ENCODE measurements at places on chromosomes 7 and 10.

GRCh38 chr10:45006276-45007030, 5.7 kb downstream of the ZNF22 start:
- no peak for DNase-seq

GRCh38 chr10:112580267-112580666, 133.3 kb downstream of the VTI1A start:
- DNase-seq, result no peak

- DNase-seq, result no peak
Measured at GRCh38 chr7:37065779-37066271, 341.5 kb upstream of the AOAH start.

- DNase-seq, result no peak
Measured at GRCh38 chr10:33557313-33557712, 222.8 kb upstream of the NRP1 start.

DNA sequence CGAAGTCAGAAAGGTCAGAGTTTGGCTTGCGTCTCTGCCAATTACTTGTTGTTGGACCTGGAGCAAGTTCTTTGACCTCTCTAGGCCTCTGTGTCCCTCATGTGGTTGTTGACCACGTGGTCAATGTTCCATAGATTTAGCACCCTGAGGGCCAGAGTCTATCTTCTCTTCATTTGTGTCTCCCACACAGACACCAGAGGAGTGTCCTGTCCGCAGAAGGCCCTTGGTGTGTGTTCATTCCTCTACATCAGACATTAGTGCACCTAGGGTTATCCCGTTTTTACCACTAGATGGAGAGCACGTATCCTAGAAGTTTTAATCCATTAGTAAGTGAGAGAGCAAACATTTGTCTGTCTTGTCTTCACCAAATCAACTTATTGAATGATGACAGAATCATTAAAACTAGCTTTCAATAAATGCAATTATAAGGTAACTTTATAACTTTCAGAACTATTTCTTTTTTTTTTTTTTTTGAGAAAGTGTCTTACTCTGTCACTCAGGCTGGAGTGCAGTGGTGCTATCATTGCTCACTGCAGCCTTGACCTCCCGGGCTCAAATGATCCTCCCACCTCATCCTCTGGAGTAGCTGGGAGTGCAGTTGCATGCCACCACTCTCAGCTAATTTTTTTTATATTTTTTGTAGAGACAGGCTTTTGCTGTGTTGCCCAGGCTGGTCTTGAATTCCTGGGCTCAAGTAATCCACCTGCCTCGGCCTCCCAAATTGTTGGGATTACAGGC, 122.5 kb upstream of the ANKRD1 start:
- peak; percentile 53 for DNase-seq

DNA sequence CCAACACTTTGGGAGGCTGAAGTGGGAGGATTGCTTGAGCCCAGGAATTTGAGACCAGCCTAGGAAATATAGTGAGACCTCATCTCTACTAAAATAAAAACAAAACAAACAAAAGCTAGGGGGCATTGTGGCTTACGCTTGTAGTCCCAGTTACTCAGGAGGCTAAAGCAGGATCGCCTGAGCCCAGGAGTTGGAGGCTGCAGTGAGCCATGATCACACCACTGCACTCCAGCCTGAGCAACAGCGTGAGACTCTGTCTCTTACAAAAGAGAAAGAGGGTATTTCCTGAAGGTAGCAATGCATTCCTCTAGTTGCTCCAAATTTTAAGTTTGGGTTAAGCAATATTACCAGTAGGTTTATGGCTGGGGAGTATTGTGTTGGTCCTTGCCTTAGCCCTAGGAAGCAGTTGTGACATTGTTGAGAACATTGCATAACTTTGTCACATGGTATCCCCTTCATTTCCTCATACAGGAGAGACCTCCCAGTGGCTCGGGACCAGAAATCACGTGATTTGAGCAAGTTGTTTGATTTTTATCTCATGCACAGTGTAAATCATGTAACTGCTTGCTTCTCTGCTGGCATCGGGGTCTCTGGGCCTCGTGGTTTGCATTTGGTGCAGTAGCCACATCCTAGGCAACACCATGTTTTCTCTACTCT, 23.3 kb upstream of the SMARCD3 start:
- DNase-seq, result peak; percentile 67

DNA sequence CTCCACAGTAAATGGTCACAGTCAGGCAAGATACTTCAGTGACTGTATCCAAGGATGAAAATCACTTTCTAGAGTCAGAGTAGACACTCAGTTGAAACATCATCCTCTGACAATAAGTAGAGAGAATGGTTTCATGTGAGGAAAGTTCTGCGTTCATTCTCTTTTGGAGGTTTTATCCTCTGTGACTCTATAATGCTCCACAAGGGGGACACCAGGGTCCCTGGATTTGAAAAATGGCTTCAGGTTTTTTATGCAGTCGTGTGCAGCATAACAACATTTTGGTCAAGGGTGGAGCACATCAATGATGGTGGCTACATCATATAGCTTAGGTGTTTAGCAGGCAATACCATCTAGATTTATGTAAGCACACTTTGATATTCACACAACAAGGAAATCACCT, 40.4 kb downstream of the TMEM168 start:
- DNase-seq, result no peak

DNA sequence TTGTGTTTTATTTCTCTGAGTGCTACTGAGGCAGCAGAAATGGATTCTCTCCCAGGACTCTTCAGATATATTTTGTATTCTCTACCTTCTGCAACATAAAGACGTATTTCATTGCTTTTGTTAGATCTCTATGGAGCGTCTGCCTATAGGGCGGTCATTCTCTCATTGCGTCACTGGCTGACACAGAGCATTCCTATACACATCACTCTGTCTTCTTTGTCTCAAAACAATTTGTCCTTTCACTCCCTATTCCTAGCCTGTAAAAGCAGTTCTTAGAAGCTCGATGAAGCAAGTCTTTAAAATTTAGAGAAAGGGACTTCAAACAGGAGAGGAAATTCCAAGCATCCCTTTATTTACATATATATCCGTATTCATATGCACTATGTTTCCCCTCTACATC, 120.6 kb downstream of the CPED1 start:
- DNase-seq, result no peak

DNA sequence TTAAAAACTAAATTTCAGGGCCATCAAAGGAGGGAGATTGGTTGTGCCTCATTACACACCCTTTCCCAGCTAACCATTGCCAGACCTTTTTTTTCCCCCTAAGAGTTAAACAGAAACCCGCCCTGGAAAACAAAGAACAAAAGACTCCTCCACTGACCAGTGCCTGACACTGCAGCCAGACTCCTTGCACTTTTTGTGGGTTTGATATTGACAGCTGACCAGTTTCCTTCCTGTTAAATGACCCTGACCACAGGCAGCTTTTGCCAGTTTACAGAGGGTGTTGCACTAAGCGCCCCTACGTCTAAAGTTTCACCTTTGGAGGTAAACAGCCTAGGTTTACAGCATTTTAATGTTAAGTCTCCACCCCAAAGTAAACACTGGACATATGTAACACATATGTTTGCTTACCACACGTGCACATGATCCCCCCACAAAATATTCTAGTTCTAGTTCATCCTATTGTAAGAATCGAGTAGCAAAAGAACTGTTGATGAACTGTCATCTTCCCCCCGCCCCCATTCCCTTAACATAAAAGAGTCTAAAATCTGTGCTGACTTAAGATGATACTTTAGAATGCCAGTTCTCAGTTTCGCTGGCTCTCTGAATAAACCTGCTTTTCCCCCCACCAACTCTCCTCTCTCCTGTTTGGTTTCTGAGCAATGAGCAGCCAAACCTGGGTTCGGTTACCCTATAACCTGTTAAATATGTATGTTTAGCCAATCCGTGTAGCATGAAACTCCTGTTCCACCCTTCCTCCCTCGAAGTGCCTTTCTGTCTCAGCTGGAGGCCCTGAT, 38.0 kb downstream of the FOXI2 start:
- no peak for DNase-seq

- DNase-seq, result no peak
Measured at GRCh38 chr7:150003304-150003810, 129.6 kb downstream of the ATP6V0E2 start.

DNA sequence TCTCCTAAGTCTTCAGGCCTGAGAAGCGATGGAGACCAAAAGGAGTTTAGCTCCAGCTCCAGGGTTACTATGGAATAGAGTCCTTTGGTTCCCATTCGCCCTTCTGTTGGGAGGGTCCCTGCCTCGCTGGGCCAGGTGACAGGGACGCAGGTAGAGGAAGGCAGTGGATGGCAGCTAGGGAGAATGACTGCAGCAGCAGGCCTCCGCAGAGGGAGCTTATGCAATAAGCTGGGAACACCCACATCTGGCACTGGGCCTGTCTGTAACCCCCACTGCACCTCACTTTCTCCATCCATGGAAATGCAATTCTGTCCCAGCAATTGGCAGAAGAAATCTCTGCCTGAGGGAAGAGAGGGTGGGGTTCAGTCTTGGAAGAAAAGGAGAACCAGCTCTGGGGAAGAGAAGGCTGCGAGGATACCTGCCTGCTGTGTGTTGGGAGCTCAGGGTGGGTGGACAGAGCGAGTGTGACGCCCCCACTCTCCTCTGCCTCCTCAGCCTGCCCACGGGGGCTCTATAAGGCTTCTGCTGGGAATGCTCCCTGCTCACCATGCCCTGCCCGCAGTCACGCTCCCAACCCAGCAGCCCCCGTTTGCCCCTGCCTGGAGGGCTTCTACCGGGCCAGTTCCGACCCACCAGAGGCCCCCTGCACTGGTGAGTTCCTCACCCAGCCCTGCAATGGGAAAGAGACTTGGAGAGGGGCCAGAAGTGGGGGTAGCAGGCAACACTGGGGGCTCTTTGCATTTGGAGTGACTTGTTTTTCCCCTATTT, 10.3 kb downstream of the EPHB6 start:
- no peak for DNase-seq

DNA sequence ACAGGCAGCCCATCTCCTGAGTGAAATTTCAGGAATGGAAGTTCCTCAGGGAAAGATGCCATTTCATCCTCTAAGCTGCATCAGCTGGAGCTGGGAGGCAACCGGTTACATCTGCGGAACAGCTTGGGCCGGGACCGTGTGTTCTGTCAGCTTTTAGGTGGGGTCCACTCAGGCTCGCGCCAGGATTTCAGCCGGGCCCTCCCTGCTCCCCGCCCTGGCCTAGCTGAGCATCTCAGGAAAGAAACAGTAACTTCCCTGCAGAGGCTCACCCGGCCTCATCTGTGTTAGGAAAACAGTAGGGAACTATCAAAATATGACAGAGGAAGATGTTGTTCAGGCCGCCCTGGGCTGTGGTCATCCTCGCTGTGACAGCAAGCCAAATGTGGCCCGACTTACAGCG, 110.4 kb downstream of the TRIL start:
- peak; percentile 68 for DNase-seq

GRCh38 chr7:118745927-118746326, 521.4 kb downstream of the ANKRD7 start:
- DNase-seq, result no peak

DNA sequence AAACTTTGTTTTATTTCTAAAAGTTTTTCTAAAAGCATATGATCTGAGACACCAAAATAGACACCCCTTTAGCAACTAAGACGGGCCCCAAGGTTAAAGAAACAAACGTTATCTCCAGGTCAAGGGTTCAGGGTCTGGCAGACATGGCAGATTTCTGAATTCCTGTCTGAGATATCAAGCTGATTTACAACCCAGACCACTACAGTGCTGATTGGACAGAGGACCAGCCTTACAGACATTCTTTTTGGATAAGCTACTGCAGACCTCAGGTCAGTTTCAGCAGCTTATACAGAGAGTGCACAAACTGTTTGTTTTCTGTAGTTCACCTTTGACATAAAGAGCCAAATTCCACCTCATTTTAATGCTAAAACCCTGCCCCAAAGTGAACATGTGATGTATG, 34.8 kb downstream of the SVOPL start:
- no peak for DNase-seq

DNA sequence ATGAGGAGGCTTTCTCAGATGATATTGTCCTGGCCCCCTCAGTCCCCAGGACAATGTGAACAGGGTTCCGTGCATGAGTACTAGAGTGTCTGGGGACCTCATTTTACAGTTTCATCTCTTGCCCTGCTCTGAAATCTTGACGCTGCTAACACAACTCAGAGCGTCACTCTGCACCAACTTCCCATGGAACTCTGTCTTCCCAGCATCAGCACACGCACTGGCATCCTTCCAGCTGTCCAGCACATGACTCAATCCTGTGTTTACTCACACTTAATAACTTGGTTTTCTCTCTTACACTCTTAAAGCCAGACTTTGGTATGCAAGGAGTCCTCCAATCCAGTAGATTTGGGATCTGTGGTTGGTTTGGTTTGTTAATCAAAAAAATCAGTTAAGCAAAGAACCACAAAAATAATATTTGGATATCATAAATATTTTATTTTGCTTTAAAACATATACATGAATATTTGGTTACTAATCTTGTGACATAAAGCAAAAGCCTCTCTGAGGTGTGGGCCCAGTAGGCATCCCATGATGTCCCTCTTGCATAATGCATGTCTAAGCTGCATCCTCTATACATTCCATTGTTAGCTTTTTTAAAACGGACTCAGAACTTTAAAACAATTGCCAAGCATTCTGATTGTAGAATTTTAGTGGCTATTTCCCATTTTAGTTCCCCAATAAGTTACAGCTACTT, 131.0 kb downstream of the CXCL12 start:
- peak; percentile 67 for DNase-seq

DNA sequence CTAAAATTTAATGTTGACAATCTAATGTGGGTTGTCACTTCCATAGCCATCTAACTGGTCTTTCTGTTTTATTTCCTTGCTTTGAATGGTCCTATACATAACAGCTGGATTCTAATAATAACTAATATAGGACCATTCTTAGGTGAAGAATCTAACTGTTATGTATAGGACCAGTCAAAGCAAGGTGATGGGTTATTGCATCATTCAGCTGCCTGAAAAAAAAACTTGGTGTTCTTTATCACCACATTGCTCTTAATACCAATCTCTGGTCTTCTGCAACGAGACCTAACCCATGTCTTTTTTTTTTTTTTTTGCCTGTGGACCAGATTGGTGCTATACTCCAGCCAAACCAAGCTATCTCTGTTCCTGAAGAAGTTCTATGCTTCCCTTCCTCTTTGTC, 45.7 kb upstream of the SLC39A12 start:
- DNase-seq, result no peak

- no peak for DNase-seq
Measured at GRCh38 chr7:95427914-95428516, 6.8 kb downstream of the PON2 start.

- DNase-seq, result peak; percentile 41
Measured at GRCh38 chr10:50600831-50601477, 22.8 kb downstream of the SGMS1 start.

- peak; percentile 92 for DNase-seq
Measured at GRCh38 chr7:30888747-30889146, 22.9 kb upstream of the AQP1 start.

- DNase-seq, result no peak
Measured at GRCh38 chr7:23332910-23333612, 33.9 kb downstream of the MALSU1 start.

GRCh38 chr10:44858988-44859387, 52.1 kb upstream of the TMEM72 start:
- no peak for DNase-seq

DNA sequence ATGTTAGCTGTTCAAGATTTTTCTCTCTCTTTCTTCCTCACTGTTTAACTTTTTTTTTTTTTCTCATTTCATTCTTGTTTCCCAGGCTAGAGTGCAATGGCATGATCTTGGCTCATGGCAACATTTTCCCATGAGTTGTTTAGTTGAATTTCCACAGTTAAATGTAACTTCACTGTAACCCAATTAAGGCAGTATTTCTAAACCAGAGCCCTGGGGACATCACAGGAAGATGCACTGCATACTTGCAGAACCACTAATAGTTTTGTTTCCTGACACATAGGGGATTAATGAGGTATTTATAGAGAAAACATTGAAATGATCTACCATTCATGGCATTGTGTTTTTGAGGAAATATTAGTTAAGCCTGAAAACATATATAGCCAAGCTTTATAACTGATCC, 795.6 kb upstream of the GHITM start:
- no peak for DNase-seq

Measured in AG20443 (cell line).